ENCODE measurements at places on chromosomes 12 and 14.

- no peak for DNase-seq
These were observed 21.8 kb downstream of the PLXNC1 start for GRCh38 chr12:94169966-94170689.

DNA sequence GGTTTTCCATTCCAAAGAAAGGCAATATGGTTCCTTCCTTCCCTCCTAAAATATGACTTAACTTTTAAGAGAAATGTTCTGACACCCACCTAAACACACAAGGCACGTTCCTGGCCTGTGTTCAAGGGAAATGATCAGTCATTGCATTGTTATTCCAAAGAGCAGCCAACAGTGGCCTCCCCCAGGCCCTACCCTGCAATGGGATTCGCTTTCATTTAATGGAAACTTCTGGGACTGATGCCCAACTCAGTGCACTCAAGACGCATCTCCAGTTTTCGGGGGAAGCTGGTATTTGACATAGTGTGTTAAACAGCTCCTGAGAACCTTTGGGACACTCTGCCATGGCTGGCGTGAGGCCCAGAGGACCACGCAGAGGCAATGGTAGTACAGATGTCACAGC lies 65.9 kb downstream of the DDX51 start:
- no peak for DNase-seq

GRCh38 chr14:23577710-23578392 lies 739 bp downstream of the JPH4 start:
- DNase-seq: no peak

DNA sequence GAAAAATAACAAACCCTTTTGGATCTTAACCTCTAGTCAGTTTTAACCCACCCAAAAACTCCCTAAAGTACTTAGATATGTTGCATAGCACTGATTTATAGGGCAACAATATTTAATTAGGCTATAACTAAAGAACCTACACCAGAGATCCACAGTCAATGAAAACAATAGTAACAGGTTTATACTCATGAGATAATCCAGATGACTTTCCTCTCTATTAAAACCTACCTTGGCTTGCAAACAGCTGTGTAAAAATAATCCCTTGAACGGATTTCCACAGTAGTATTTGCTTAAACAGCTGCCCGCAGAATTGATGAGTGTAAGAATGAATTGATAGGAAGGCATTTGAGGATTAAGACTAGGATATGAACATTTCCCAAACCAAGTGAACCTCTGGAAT lies 104.3 kb upstream of the PTPRR start:
- DNase-seq: no peak

DNA sequence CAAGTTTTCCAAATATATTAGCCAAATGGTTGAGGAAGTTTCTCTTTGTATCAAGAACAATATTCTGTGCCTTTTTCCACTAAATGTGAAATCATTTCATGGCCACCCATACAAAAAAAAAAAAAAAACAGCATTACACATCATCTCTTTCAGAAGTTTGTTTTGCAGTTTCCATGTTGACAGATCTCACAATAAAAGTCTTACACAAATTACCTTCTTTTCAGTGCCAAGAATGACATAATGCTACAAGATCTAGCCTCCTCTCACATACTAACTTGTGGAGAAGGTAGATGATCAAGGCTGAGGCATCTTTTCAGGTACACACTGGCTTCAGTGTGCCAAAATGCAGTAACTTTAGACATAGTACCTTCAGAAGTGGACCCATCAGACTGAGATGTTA lies 35.3 kb downstream of the PRKD1 start:
- no peak for DNase-seq

DNA sequence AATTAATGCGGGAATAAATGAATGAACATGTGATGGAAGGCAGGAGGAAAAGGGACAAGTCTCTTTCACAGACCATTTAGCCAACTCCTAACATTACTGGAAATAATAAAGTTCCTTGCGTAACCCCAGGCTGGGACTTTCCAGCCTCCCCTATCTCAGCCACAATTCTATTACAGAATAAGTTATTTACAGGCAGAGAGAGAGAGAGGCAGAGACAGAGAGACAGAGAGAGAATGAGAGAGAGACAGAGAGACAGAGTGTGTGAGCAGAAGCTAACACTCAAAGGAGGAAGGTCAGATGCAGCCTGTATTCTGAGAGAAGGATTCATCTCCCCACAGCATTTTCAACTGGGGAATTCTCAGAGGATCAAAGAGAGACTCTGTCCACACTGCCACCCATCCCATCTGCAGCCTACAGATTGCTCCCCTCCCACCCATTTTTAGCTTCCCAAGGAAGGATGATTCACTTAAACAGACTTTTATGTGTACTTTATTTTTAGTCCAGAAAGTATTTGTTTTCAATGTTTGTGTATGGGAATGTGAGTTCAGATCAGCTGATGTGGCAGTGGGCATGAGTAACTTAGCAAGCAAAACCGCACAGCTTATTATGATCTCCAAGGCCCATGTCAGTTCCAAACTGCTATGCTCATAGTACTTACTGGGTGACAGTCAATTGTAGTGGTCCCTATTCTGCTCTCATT lies 165.7 kb downstream of the CAND1 start:
- no peak for DNase-seq

- DNase-seq: no peak
These were observed 313.3 kb downstream of the TMEM121 start for GRCh38 chr14:105839425-105840265.

- no peak for DNase-seq
These were observed 216.5 kb downstream of the PHLDA1 start for GRCh38 chr12:75814851-75815754.

DNA sequence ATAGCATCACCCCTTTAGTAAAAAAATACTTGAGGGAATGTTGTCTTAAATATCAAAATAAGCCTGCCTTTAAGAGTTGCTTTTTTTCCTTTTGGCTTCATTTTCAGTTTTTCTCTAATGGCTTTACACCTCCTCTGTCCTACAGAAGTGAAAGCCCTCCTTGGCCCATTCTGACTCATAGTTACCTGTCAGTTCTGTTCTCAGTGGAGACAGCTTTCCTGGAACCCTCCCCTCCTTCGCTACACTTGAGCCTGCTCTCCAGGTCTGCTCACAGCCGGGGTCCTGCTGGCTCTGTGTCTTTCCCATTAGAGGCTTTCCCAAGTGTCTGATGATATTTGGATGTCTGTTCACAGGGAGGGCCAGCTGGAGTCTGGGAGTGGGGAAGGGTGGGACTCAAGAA lies 84.0 kb downstream of the PELI2 start:
- DNase-seq: no peak

DNA sequence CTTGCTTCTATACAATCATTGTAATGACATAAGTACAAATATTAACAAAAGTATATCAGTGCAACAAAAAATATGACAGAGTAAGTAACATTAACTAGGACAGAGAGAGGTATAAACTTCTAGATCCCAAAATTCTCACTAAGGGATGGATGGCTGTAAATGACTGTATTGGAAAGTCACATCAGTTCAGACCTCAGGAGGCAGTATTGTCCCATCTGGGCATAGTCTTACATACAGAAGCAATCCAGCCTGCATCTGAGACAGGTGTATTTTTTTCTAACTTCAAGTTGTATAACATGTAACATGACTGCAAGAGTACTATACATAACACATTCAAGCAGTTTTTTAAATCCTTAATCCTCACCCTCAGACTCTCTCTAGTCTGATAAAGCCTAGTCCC lies 99.0 kb downstream of the GARIN6 start:
- no peak for DNase-seq

DNA sequence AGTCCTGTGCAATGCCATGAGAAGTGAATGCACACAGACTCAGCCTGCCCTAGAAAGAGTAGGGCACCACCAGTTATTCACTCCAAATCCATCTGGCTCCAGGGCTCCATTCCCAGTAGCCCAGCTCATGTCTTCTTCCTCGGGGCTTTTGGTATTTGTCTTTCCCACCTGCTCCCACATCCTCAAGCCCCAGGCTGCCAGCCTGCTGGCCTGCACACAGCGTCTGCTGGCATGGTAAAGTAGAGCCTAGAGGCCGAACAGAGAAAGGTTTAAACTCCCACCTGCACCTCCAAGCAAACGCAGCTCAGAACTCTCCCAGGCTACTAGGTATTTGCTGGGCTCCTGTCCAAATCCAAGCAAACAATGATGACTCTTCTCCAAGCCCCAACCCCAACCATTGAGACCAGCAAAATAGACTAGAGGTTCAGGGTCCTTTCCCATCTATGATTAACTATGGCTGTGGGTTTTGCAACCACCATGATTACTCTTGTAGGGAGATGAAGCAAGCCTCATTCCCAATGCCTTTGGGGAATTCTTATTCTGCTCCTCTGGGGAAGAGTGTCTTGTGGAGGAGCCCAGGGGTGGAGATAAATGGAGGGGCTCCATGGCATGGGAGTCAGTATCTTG lies 5.2 kb upstream of the VDR start:
- no peak for DNase-seq

GRCh38 chr14:84533791-84534190 lies 996.2 kb upstream of the FLRT2 start:
- DNase-seq: no peak

- DNase-seq: peak; percentile 47
These were observed 55.8 kb upstream of the CCDC175 start for GRCh38 chr14:59632381-59632780.

- DNase-seq: no peak
These were observed 10.3 kb upstream of the LRRC23 start for GRCh38 chr12:6894321-6894720.

- DNase-seq: peak; percentile 50
These were observed 89.0 kb downstream of the POLR3B start for GRCh38 chr12:106446419-106447092.

GRCh38 chr12:57234571-57235016 lies 5.1 kb downstream of the SHMT2 start:
- no peak for DNase-seq

DNA sequence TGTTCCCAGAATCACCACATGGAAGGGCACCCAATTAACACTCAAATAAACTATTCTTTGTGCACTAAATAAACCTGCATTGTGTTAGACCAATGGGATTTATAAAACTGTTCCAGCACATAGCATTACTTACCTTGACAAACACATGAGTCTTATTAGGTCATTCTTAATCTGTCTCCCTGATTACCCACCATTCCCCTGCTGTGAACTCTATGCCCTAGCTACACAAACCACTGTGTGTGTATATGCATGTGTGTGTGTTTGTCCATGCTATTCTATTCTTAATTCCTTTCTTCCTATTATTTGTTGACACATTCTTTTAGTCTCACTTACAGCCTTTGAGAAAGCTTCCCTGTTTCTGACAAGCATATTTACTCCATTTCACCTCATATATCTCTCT lies 303.6 kb upstream of the GARIN6 start:
- DNase-seq: no peak

DNA sequence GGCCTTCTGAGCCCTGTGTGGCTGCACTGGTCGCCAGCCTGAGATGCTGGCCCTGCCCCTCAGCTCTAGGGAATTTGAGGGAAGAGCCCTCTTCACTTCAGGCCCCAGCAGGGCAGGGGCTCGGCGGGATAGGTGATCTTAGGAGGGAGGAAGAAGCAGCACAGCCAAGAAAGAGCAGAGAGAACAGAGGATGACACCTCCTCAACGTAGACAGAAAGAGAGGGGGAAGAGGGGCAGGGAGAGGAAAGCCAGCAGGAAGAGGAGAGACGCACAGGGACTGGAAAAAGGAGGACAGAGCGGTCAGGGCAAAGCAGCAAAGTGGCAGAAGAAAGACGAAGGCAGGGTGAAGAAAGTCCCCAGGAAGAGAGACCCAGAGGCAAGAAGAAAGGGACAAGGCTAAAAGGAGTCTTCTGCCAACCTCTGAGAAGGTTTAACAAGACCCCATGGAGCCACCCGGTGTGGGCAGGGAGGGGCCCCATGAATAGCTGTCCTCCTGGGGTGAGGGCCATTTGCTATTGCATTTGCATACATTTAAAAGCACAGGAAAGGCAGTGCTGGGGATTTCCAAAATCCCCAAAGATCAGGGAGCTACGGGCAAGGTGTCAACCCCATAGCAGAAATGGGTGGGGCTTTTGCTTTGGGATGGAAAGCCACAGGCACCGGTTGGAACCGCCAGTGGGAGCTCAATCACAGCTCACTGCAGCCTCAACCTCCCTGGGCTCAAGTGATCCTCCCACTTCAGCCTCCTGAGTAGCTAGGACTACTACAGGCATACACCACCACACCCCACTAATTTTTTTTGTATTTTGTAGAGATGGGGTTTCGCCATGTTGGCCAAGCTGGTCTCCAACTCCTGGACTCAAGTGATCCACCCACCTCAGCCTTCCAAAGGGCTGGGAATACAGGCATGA lies 22.7 kb downstream of the CMKLR1 start:
- DNase-seq: no peak

- no peak for DNase-seq
These were observed 6.7 kb downstream of the CCDC88C start for GRCh38 chr14:91410771-91411536.

DNA sequence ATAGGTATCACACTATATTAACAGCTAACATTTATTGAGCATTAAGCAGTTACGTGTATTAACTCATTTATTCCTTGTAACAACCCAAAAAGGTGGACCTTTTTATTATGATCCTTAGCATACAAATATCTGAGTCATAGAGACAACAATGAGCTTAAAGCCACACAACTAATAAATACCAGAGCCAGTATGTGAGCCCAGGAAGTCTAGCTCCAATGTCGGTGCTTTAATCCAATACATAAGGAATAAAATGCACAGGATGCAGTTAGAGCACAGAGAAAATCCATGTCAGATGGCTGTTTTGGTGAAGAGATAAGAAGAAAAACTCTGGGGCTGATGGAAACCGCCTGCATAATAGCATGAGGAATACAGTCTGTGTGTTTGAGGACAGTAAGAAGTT lies 888.6 kb downstream of the TMTC2 start:
- DNase-seq: no peak

- DNase-seq: no peak
These were observed 324.4 kb upstream of the RTL1 start for GRCh38 chr14:101227611-101228594.

GRCh38 chr14:34722723-34723545 lies 8.5 kb upstream of the CFL2 start:
- DNase-seq: peak; percentile 58

- DNase-seq: no peak
These were observed 21.4 kb downstream of the FAIM2 start for GRCh38 chr12:49882248-49882850.

Measured in NCI-H1105 treated with DMSO at 0.1 percent for 48 hours (cell line).